ENCODE measurements at places on chromosomes 7 and 10.
A peak's percentile ranks its signal among the peaks of the same experiment; 100 is the strongest.

GRCh38 chr7:57403601-57404342 is 46.2 kb upstream of the ZNF716 start:
- H3K4me1 ChIP-seq = no peaks in the 10 kb centered on the region
- no peak for DNase-seq
- H3K27me3 ChIP-seq = no peaks in the 10 kb centered on the region
- no peak overlapping the region for H3K4me3 ChIP-seq

DNA sequence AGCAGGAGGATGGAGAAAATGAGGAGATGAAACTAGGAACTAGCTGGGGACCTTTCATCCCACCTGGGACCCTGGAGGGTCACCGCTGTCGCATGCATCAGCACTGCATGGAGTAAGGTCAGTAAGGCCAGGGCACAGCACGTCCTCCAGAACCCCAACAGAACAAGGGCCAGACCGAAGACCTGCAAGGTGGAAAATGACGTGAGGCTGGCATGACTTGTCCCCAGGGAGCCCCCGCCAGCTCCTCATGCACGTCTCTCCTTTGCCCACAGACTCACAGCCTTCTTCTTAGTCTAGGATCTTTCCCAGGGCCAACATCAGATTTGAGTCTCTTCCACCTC is 4.7 kb downstream of the ZNF488 start:
- H3K4me3 ChIP-seq = no peak overlapping the region
- H3K27me3 ChIP-seq = no peaks in the 10 kb centered on the region
- no peaks in the 10 kb centered on the region for H3K4me1 ChIP-seq
- H3K27ac ChIP-seq = no peak overlapping the region

- no peaks in the 10 kb centered on the region for H3K27me3 ChIP-seq
- no peaks in the 10 kb centered on the region for H3K4me1 ChIP-seq
- DNase-seq = no peak
- H3K27ac ChIP-seq = no peak overlapping the region
Observed at GRCh38 chr10:83274088-83274487, 865.2 kb upstream of the GHITM start.

DNA sequence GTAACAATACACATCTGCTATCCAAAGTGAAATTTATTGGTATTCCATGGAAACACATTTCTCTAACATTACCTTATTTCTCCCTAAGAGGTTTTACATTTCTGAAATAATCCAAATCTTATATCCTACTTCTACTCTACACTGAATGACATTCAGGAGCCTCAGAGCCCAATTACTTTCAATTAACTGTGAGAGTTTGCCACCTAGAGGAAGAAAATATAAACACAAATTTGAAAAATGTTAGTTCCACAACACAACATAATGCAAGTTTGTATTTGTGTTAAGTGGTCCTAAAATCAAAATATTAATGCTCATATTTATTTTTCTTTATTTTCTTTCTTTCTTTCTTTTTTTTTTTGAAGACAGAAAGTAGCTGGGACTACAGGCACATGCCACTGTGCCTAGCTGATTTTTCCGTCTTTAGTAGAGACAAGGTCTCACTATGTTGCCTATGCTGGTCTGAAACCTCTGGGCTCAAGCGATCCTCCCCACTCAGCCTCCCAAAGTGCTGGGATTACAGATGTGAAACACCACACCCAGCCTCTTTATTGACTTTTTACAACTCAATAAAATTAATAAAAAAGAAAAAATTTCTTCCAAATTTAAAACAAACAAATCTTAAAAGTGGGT is 46.0 kb downstream of the ATAD1 start:
- H3K4me1 ChIP-seq = peaks cover 1% of the 10 kb centered on the region
- H3K27me3 ChIP-seq = no peaks in the 10 kb centered on the region

DNA sequence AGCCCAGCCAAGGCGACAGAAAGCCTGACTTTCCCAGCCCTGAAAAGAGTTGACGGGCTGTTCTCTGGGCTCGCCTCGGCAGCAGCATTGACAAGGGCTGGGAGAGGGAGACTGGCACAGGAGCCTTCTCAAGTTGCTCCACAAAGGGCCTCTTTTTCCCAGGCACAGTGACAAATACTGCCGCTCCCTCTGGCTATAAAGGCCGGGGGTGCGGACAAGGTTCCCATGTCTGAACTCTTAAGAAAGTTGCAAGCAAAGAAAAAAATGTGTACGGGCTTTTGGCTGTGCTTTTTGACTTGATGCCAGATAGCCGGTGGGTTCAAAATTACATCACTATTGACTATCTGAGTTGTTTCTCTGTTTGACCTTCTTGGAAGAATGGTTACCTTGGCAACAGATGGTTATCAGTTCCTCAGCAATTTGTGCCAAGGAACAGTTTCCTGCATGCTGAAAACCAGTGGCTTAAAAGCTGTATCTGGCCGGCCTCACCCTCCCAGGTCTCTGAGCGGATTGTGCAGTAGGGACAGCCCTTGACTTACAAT is 115.9 kb upstream of the EEPD1 start:
- H3K4me3 ChIP-seq = no peak overlapping the region
- H3K4me1 ChIP-seq = no peaks in the 10 kb centered on the region
- no peaks in the 10 kb centered on the region for H3K27me3 ChIP-seq

- no peak overlapping the region for H3K27ac ChIP-seq
- H3K27me3 ChIP-seq = no peaks in the 10 kb centered on the region
- no peak for DNase-seq
- no peak overlapping the region for H3K4me3 ChIP-seq
- no peaks in the 10 kb centered on the region for H3K4me1 ChIP-seq
Observed at GRCh38 chr10:2826675-2827074, 240.7 kb upstream of the PFKP start.

- H3K27me3 ChIP-seq = no peaks in the 10 kb centered on the region
- peaks cover 2% of the 10 kb centered on the region for H3K4me1 ChIP-seq
- H3K27ac ChIP-seq = no peak overlapping the region
- no peak for DNase-seq
- no peaks in the 10 kb centered on the region for H3K36me3 ChIP-seq
- H3K4me3 ChIP-seq = peak overlapping the region; percentile 3
Observed at GRCh38 chr10:122878799-122879338, 512 bp downstream of the FAM24B start.

GRCh38 chr7:6705959-6706665 is 635 bp downstream of the ZNF12 start:
- no peaks in the 10 kb centered on the region for H3K27me3 ChIP-seq
- peak overlapping the region; percentile 65 for H3K4me3 ChIP-seq
- H3K4me1 ChIP-seq = no peaks in the 10 kb centered on the region
- 0 out of 2 replicates have a peak, but pooled peaks cover 3% of the 10 kb centered on the region for H3K36me3 ChIP-seq
- no peak for DNase-seq

DNA sequence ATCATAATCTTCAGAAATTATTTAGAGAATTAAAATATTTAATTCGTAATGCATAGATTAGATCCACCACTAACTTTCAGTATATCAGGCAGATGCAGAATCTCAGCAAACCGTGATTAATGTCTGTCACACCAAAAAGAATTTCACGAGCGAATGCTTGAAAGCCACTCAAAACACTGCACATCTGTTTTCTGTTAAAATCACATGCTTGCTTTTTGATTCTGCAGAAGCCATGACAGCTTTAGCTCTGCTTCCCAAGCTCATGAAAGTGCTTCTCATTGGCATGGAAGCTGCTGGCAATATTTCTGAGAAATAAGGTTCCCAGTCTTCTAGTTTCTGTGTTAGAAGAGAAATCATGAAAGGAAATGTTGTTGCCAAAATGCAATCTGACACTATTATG is 837.8 kb upstream of the LRRN3 start:
- DNase-seq = no peak
- no peak overlapping the region for H3K27ac ChIP-seq
- no peaks in the 10 kb centered on the region for H3K36me3 ChIP-seq
- no peaks in the 10 kb centered on the region for H3K4me1 ChIP-seq
- H3K4me3 ChIP-seq = no peak overlapping the region

GRCh38 chr10:23404461-23404980 is 34.4 kb upstream of the OTUD1 start:
- H3K36me3 ChIP-seq = no peaks in the 10 kb centered on the region
- no peak for DNase-seq
- no peak overlapping the region for H3K27ac ChIP-seq
- no peaks in the 10 kb centered on the region for H3K4me1 ChIP-seq
- H3K27me3 ChIP-seq = no peaks in the 10 kb centered on the region

GRCh38 chr10:102764470-102765161 is 20.9 kb downstream of the WBP1L start:
- H3K4me3 ChIP-seq = no peak overlapping the region
- no peaks in the 10 kb centered on the region for H3K4me1 ChIP-seq
- no peak for DNase-seq
- H3K27me3 ChIP-seq = no peaks in the 10 kb centered on the region
- no peaks in the 10 kb centered on the region for H3K36me3 ChIP-seq
- H3K27ac ChIP-seq = no peak overlapping the region

GRCh38 chr7:143735962-143736361 is 21.5 kb downstream of the CTAGE6 start:
- H3K27me3 ChIP-seq = no peaks in the 10 kb centered on the region
- no peak overlapping the region for H3K4me3 ChIP-seq
- H3K36me3 ChIP-seq = no peaks in the 10 kb centered on the region
- no peak overlapping the region for H3K27ac ChIP-seq
- no peak for DNase-seq

- peaks cover 3% of the 10 kb centered on the region for H3K4me1 ChIP-seq
- no peaks in the 10 kb centered on the region for H3K36me3 ChIP-seq
- H3K27ac ChIP-seq = no peak overlapping the region
- H3K27me3 ChIP-seq = no peaks in the 10 kb centered on the region
- H3K4me3 ChIP-seq = no peak overlapping the region
- DNase-seq = no peak
Observed at GRCh38 chr7:112156412-112156811, 49.8 kb downstream of the DOCK4 start.

DNA sequence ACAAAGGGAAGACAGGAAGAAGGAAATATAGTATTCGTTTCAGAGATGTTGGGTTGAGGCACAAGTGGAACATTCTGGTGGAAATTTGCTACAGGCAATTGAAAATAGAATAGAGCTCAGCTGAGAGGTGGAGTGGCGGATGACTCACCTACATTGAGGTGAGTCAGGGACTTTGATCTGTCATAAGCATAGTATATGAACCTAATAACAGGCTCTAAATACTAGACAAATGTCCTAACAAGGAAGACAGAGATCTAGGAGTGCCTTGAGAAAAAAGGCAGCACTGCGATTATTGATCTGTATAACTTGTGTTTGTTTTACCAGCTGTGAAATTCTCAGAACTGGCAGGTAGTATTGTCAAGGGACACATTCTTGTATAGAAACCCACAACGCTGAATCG is 907 bp upstream of the IFRD1 start:
- H3K4me3 ChIP-seq = no peak overlapping the region
- H3K27ac ChIP-seq = no peak overlapping the region
- H3K4me1 ChIP-seq = no peaks in the 10 kb centered on the region
- H3K36me3 ChIP-seq = no peaks in the 10 kb centered on the region
- no peak for DNase-seq

GRCh38 chr7:84848219-84848973 is 338.5 kb downstream of the SEMA3D start:
- no peaks in the 10 kb centered on the region for H3K36me3 ChIP-seq
- no peak overlapping the region for H3K4me3 ChIP-seq
- DNase-seq = no peak
- no peaks in the 10 kb centered on the region for H3K4me1 ChIP-seq

- H3K4me3 ChIP-seq = no peak overlapping the region
- H3K27ac ChIP-seq = no peak overlapping the region
- DNase-seq = no peak
- no peaks in the 10 kb centered on the region for H3K27me3 ChIP-seq
Observed at GRCh38 chr7:147858421-147858820, 732.1 kb upstream of the C7orf33 start.

- H3K4me3 ChIP-seq = no peak overlapping the region
- peaks cover 3% of the 10 kb centered on the region for H3K4me1 ChIP-seq
- no peak overlapping the region for H3K27ac ChIP-seq
- no peaks in the 10 kb centered on the region for H3K36me3 ChIP-seq
Observed at GRCh38 chr10:78419481-78420265, 386.0 kb downstream of the RPS24 start.

DNA sequence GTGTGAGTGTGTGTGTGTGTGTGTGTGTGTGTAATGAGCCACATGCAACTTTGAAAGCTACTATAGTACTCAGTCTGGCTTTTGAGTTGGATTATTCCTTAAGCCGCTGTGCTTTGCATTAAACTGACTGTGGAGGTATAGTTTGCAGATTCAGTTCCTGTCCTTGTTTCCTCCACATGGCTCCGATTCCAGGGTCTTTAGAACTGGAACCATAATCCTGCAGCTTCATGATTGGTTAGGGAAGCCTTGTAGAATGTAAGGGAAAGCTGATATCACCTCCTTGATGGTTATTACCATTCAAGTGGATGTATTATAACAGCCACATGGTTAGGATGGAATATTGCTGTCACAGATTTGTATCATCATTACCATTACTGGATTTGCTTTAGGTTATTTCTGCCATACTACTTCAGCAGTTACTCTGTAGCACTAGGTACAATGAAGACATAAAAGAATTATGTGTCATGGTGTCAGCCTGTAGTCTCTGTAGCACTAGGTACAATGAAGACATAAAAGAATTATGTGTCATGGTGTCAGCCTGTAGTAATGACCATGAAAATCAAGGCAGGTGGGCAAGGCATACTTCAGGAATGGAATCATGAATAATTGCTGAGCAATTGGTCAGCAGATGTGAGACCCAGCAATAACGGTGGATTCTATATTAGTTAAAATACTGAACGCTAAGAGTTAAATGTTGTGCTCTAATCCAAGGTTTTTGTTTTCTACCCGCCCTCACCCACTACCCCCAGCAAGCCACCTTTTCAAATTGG is 275.1 kb upstream of the FZD1 start:
- H3K27me3 ChIP-seq = no peaks in the 10 kb centered on the region
- H3K27ac ChIP-seq = no peak overlapping the region
- H3K4me3 ChIP-seq = no peak overlapping the region
- H3K4me1 ChIP-seq = no peaks in the 10 kb centered on the region

All from iPS DF 6.9 (cell line).